ENCODE measurements at places on chromosomes 6 and 20.

GRCh38 chr6:143264986-143265764 lies 185.3 kb downstream of the ADAT2 start:
- DNase-seq, result no peak

- DNase-seq, result no peak
Observed at GRCh38 chr6:35544769-35545361, 32.2 kb upstream of the TULP1 start.

- DNase-seq, result no peak
Observed at GRCh38 chr6:40391086-40391485, 196.1 kb downstream of the LRFN2 start.

GRCh38 chr20:32130965-32131364 lies 21.5 kb downstream of the TM9SF4 start:
- DNase-seq, result no peak

DNA sequence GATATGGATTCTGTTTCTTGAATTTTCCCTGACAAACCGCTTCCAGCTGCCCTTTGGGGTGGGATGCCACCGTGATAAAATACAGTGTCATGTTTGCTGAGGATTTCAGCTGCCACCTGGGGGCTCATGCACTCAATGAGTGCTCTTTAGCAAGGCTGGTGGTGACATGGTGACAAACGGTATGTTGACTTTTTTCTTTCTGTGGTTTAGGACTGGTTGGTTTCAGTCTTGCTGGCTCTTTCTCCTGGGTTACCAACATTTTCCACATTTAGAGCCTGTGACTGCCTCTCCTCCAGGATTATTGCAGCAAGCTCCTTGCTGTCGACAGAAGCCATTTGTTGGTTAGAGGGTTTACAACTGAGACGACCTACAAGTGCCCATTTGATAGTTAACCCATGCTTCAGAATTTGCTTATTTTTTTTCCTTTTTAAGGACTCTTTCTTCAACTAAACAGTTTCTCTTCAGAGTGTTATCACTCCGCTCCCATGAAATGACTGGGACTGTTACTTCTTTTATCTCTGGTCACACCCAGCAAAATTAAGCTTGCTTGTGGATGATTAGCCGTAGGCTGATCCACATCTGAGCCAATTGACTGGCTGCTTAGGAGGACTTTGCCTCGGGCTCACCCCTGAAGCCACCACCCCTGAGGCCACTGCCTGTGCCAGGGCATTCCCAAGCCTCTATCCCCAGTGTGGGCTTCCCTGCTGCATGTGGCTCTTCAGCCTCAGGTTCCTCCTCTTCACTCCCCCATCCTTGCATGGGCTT lies 48.4 kb upstream of the CDYL start:
- no peak for DNase-seq

DNA sequence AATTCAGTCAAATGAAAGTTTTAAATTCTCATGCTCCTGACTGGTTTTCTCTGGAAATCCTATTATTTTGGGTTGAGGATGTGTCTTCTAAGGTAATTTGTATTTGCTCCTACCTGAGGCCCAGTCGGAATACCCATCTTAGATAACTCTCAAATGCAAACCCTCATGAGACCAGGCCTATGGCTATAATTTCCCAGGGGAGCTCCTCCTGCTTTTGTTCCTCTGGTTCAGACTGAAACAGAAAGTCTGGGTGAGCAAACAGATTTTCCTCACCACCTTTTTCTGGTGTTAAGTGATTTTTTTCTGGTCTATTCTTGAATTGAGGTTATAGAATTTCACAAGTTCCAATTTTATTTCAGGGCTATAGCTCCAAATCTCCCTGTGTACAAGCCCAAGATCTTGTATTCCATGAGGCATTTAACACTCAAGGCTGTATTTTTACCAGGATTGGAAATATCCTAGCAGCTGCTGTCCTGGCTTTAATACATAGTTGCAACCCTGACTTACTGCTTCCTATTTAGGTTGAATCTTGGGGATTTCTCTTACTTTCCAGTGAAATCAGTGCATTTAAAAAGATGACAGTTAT lies 169.1 kb upstream of the PTCHD4 start:
- no peak for DNase-seq

DNA sequence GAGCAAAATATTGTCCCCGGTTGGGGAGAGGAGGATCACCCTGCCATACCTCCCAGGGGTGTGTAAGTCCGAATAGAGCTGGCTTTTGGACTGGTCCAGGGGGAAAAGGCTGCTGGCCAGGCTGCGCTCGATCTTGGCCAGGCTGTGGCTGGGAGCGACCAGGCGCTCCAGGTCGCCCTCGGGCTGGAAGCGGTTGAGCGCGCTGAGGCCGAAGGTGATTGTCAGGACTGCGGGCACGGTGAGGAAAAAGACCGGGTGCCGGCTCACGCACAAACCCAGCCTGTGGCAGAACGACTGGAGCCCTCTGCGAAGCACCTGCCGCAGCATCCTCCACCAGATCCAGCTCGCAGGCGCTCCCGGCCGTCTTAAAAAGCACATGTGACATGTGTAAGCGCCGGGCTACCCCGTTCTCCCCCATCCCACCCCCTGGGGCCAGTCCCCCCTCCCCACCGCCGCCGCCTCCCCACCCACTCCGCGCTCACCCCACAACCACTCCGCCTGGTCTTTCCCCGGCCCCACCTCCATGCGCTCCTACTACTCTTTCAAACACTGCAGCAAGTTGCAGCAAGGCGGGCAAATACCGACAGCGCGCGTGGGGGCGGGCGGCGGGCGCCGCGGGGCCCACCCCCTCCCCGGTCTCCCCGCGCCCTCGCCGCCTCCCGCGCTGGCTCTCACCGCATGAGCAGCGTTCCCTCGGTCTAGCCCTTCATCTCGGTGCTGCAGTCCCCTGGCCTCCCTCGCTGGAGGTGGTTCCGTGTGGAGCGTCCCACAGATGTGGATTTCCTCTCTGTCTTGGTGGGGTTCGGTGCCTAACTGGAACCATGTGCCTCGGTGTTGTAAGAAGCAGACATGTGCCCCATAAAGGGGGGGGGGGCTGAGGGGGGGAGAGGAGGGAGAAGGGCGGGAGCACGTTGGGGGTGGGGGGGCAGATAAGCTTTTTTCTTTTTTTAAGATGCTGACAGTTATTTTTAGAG lies 42.4 kb downstream of the PTCHD4 start:
- no peak for DNase-seq

DNA sequence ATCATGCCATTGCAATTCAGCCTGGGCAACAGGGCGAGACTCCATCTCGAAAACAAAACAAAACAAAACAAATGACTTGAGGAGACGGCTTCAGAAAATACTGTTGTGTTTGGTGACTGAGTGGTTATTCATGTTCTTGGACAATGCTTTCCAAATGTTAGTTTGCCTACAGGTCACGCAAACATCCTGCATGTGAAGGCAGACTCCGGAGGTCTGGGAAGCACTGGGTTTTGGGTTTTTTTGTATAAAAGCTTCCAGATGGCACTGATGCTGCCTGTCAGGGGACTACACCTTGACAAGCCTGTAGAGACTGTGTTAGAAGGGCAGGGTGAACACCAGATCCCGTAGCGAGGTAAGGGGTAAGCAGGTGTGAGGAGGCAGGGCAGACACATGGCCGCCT lies 81.7 kb downstream of the THBS2 start:
- DNase-seq, result no peak

All from NCI-H1048 (cell line).